ENCODE measurements at places on chromosomes 13 and 19.

GRCh38 chr19:35017507-35017906, 12.8 kb upstream of the SCN1B start:
- no peak for DNase-seq

DNA sequence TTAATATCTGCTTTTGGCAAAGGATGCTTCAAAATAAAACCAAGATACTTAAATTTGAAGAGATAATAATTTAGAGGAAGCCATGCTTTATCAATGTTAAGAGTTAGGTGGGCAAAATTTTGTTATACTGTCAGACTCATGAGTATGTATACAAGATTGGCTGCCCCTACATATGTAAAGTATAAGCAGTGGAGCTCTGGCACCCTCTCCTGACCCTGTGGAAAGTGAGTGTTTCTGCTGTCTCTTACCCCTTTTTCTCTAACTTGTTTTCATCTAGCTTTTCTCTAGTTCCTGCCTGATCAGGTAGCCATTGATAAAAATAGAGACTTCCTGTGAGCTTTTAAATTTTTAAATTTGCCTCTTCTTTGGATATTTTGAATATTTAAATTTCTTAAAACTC, 710.9 kb upstream of the SPRY2 start:
- no peak for DNase-seq

GRCh38 chr19:41341669-41342490, 11.8 kb downstream of the TGFB1 start:
- DNase-seq = no peak

- no peak for DNase-seq
These were observed 521.3 kb downstream of the UQCRFS1 start for GRCh38 chr19:28691683-28692082.

DNA sequence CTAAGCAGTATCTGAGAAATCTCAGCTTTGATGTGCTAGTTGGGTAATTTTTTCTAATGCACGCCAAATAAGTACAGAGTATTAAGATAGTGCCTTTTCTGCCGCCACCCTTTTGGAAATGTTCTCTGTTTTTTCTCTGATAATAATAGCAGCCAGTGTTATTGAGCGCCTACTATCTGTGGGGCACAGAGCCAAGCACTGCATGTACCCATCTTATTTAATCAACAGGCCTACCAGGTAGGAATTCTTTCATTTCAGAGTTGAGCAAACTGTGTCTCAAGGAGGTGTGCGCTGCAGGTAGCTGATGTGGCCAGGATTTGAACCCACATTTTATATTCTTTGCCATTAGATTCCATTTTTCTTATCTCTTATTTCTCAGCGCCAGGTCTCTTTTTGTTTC, 1.4 kb downstream of the EPN1 start:
- DNase-seq = peak; percentile 56

DNA sequence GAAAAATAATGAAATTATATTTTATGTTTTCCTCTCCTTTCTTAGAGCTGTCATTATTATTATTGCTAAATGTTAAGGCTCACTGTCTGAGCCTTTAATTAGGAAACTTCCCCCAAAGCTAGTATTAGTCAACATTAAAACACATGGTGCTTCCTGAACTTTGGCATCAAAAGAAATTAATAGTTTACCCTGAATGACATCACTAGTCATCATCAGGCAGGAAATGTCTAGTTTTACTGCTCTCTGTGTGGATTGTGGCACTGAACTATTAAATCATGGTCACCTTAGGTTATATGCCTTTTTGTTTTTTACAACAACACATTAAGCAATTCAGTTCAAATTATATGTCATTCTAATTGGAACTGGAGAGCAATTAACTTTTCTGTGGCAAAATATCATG, 595.5 kb downstream of the SLITRK1 start:
- no peak for DNase-seq

- DNase-seq = no peak
These were observed 11.4 kb upstream of the GPI start for GRCh38 chr19:34353546-34353945.

- no peak for DNase-seq
These were observed 1040.4 kb upstream of the MIR17HG start for GRCh38 chr13:90307136-90307535.

DNA sequence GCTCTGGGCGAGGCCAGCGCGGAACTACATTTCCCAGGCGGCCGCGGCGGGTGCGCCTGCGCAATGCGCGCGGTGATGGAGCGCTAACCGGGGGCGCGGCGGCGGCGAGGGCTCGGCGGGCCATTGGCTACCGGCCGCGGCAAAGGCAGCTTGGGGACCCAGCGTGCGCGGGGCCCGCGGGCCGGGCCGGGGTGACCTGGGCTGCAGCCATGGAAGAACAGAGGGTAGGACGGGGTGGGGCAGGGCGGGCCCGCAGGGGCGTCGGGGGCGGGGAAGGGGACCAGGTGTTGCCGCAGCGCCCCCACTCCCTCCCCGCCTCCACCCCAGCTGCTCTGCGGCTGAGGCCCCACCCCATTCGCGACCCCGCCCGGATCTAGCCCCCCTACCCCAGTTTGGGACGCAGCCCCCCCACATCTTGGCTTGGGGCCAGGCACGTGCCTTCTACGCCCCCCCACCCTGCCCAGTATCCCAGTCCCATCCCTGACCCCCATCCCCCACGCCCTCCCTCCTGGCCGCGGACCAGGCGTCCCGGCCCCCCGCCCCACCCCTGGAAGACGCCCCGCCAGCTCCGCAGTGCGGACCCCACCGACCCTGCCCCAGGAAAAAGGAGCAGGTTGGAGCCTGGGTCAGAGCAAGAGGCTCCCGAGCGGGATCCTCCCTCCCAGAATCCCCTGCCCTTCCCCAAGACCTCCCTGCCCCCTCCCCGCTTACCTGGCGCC, at the start of gene FSD1:
TSS of gene FSD1 (plus strand) at position 61 of the 719 bp plus-strand sequence. CDS start at position 210, 149 bp downstream.
- DNase-seq = no peak

DNA sequence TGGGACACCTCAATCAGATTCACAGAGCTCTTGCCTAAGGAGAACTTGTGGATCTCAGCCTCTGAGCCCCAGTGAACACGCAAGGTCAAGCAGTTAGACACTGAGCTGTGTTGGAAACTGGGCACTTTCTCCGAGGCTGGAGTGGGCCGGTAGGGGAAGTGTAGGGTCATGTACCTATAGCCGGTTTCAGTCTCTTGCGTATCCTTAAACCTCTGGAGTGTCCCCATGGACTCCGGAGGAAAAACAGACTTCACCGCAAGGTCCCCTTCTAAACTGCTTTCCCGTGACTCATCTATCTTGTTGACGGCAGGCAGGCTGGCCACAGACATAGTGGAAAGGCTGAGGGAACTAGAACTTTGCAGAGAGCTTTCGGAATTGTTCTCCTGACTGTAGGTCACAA, 11.3 kb downstream of the IQCN start:
- DNase-seq = no peak

- DNase-seq = peak; percentile 63
These were observed 282.8 kb upstream of the EDNRB start for GRCh38 chr13:78201411-78201810.

DNA sequence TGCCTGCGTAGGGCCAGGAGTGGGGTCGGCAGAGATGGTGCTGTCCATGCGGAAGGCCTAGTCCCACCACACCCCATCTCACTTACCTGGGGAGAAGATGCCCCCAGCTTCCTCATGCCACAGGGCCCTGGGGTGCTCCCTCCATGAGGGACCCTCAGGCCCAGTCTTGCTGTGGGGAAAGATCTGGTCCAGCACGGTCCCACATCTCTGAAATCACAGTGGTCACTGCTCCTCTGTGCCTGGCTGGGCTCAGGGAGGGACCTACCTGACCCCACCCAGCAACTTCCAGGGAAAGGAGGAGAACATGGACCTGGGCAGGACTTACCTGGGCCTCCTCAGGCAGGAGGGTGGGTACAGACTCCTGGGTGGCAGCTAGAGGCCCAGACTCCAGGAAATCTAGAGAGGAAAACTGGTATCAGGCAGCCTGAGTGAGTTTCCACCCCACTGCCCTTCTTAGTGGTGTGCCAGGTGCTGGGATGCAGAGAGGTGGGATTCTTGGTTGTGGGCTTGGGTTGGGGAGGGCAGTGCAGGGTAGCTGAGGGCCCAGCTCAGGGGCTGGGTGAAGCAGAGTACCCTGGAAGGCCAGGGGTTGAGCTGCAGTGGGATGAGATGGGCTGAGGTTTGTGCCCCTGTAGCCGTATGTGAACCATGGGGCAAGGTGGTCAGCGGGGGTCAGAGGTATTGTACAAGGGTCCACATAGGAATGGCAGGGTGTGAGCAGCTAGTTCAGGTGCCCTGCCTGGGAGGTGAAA, 3.8 kb downstream of the MZF1 start:
- DNase-seq = no peak

- no peak for DNase-seq
These were observed 8.0 kb downstream of the PDS5B start for GRCh38 chr13:32594157-32594738.

DNA sequence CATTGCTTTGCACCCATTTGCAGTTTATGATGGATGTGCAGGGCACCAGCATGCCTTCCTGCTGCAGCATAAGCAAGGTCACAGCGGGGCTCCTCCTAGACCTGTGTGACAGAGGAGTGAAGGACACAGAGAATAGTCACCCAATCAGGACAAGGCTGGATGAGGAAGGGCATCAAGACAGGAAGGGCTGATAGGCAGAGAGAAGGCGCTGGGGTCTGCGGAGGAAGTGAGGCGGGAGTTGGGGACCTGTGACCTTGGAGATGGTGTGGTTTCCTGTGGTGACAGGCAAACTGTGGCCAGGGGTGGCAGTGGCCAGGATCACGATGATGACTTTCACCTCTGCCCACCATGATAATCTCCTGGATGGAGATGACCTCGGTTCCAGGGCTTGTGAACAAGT, 16.4 kb upstream of the KCTD15 start:
- DNase-seq = no peak

DNA sequence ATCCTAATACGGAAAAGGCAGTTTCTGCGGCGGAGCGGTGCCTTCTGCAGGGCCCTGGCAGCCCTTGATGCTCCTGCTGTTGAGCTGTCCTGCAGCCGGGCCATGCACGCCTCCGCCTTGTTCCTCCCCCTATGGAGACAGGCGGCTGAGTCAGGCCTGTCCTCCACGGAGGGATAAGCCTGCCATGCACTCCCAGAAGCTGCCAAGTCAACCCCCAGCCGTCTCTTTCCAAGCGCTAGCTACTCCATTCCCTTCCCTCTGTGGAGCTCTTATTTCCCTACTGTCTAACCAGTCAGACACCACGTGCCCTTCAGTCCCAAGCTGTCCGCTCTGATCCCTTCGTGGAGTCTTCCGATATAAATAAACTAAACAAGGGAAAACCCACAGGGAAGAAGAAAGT, 197.0 kb downstream of the COL4A1 start:
- no peak for DNase-seq

- DNase-seq = no peak
These were observed 130.7 kb upstream of the PEG3 start for GRCh38 chr19:56971230-56971629.

GRCh38 chr13:90015565-90016507, 1331.7 kb upstream of the MIR17HG start:
- DNase-seq = no peak

- no peak for DNase-seq
These were observed 332.2 kb downstream of the TBC1D4 start for GRCh38 chr13:75149776-75150175.

Measured in Karpas-422 (cell line).